ENCODE measurements at places on chromosomes 5 and 9.

DNA sequence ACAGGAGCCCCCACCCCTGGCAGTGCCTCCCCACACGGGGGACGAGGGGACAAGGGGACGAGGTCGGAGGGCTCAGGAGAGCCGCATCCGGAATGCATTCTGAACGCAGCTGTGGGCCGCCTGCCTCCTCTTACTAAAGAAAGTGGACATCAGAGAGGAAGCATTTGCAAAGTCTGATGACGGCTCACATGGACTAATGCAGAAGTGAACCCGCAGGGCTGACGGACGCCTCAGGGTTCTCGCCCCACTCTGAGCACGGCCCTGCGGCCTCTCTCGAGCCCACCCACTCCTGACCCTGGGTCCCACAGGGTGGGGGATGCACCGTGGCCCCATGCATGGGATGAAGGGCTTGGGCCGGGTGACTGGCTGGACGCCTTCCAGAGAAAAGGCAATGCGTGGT lies 5.9 kb downstream of the LPCAT1 start:
- DNase-seq: no peak

DNA sequence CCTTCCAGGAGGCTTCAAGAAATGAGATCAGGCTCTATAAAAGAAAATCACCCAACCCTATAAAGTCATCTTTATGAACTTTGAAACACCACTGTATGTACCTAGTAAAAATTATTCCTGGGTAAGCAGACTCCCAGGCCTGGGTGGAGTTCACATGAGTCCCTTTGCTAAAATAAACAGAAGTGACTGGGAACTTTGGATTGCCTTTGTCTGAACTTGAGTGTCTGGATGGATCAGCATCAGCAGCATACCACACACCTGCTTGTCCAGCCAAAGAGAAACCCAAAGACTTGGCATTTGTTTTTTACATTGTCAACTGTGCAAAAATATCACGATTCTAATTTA lies 79.6 kb upstream of the CDKN2B start:
- no peak for DNase-seq

- DNase-seq: no peak
Observed at GRCh38 chr5:113190347-113190746, 213.7 kb downstream of the DCP2 start.

DNA sequence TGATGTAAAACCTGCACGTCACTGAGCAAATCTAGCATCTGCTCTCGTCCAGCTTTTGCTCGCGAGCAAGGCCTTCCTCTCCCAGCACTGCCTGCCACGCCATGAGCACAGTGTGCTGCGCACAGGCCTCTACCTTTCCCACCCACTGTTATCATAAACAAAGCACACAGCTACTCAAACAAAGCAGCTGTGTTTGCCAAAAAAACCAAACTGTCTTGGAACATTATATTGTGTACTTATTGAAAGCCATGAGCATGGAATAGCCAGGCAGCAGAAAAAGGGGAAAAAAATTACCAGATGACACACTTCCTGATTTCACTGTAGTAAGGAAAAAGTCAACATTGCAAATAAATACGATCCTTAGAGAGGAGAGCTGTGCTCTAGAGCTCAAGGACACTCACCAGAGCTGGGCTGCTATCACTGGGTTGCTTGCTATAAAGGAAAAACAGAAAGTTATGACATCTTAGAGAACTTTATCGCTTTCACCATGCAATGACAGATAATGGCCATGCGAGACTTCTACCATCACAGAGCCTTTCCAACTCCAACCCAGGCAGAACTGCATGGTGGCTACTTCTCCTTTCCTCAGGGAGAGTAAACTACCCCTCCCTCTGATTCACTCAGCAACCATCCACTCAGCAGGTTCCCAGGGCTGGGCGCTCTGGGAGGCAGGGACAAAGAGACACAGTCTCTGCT lies 69.6 kb downstream of the EPB41L4B start:
- DNase-seq: no peak

GRCh38 chr9:101848485-101848919 lies 110.1 kb upstream of the GRIN3A start:
- peak; percentile 48 for DNase-seq

DNA sequence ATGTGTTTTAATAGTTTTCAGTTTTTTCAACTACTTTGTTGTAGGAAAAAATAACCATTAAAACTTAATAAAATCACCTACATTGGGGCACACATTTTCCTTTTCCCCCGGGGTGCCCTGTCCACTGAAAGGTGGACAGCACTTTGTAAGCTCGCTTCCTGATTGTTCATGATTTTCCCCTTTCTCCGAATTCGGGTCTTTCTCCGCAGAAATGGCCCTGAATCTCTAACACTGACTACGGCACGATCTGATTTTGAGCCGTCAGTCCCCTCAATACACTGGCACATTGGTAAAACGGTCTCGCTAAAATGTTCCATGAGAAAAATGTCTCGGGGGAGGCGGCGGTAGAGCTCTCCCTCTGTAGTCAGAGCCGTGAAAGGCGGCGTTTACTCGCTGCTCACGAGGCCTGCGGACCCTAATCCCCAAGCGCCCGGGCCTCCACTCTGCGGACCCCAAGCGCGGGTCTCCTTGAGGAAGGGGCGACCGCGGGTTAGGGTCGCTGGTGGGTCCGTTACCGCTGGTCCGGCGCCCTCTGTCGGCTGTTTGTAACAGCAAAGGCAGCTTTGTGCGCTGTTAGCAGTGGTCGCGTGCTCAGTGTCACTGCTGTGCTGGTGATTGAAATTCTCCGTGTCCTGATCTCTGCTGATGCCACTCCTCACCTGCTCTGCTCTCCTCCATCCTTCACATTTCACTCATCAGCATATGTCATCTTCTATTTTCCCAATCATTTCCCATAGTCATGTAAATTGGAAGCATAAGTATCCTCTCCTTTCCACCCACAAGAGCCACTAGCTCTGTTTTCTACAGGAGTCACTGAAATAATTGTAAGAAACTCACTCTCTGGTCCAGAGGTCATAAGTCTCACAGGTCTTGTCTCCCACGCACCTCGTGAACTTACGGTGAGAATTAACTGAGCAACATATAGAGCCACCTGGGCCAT lies 10.8 kb upstream of the IFNA2 start:
- peak; percentile 38 for DNase-seq

DNA sequence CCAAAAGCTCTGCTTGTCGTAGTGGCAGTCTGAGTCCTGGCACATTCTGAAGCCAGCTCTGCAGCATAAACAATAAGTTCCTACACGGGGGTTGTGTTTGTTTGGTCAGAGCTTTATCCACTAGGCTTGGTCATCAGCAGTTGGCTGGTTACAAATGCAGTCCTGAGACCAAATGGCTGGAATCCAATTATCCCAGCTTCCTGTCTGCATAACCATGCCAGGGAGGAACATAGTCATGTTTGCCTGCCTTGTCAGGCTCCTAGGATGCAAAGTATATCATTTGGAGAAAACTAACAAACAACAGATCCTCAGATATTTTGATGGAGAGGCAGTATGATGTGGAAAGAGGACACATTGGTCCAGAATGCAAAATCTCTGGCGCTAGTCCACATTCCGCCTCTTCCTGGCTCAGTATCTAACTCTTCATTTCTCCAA lies 85.8 kb downstream of the FBXO38 start:
- no peak for DNase-seq

DNA sequence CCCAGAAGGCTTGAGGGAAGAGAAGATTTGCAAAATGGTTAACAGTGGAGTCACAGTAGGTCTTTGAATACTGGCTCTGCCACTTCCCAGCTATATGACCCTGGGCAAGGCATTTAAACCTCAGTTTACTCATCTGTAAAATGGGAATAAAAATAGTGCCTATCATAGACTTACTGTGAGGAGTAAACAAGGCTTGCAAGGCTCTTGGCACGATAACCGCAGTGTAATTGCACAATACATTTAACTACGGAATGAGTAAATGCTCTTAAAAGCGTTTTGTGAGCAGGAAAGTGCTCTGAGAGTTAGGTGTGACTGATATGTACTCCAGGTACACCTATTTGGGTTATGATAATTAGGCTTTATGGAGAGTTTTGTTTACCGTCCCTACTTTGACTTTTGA lies 8.4 kb downstream of the SLC36A3 start:
- no peak for DNase-seq

DNA sequence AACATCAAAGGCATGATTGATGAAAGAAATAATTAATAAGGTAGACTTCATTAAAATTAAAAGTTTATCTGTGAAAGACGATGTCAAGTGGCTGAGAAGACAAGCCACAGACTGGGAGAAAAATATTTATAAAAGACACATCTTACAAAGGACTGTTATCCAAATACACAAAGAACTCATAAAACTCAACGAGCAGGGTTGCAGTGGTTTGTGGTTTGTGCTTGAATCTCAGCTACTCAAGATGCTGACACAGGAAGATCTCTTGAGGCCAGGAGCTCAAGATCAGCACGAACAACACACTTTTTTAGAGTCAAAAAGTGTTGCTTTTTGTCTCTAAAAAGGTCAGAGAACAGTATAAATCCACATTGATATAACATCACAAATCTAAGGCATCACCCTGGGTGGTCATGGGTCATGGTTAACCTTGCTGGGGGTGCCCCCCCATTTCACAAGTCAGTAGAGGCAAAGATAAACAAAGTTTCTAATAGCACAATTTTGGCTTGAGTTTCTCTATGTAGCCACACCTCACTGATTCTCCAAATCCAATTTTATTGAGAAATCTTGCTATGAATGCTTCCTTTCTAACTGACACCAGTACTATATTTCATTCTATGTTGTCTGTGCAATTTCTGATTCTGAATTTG lies 342.9 kb upstream of the RPS23 start:
- no peak for DNase-seq

- no peak for DNase-seq
Observed at GRCh38 chr5:168612996-168613395, 33.8 kb upstream of the PANK3 start.

DNA sequence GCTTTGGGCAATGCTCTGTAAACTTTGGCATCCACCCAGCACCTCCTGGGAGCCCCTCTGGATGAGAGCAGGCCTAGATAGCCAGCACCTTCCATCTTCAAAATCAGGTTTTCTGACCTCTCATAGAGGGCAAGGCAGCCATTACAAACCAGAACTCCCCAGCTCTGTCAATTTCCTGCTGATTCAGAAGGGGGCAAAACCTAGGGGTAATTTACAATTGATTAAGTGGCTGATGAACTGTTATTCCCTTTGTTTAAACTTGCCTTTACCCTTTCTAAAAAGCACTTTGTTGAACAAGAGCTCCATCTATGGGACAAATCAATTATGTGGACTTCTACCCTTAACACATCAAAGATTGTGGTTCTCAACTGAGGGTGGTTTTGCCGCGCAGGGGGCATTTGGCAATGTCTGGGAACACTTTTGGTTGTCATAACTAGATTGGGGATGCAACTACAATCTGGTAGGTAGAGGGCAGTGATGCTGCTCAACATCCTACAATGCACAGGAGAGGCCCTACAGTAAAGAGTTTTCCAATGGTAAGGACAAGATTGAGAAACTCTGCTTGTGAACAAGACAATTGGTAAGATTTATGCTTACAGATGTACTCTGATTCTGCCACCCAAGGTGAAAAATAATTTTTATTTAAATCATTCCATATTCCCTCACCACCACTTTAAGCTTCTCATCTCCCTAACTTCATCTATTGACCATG lies 184.1 kb downstream of the MARCHF11 start:
- DNase-seq: peak; percentile 48
